Sigmoid colon (tissue), 7 donors: ENCODE measurements at places on chromosomes 4 and X. TPM values are rescaled to one million over a fixed set of nuclear protein-coding genes. Genes with fewer than 3 reads are reported as not detected.

Gene TBC1D8B
- 6.1 TPM for total RNA-seq

DNA sequence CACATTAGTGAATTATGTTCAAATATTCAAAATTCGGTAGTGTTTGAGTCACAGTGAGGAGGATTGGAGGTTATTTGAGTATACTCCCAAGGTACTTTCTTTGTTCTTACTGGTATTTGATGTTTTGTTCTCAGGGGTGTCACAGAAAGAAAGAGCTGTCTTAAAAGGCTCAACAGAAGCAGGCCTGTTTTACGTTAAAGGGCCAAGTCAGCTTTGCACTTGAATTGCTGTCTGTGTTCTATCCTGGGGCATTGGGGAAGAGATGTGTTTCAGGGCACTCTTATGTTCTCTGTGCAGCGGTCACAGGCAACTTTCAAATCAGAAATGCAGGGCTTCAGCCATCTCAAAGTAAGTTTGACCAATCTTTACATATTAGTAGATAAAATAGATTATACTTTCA is 1113.1 kb upstream of the LCORL start:
- no peaks in the 10 kb centered on the region for H3K27me3 ChIP-seq
- H3K4me3 ChIP-seq = no peak overlapping the region
- no peaks in the 10 kb centered on the region for H3K4me1 ChIP-seq
- no peaks in the 10 kb centered on the region for H3K36me3 ChIP-seq
- DNase-seq = no peak

Gene TCEAL6
- total RNA-seq = not detected

GRCh38 chr4:180530787-180531186 is 1712.4 kb upstream of the TENM3 start:
- DNase-seq = no peak
- no peaks in the 10 kb centered on the region for H3K4me1 ChIP-seq
- no peaks in the 10 kb centered on the region for H3K27me3 ChIP-seq
- no peak overlapping the region for H3K4me3 ChIP-seq

GRCh38 chr4:87654487-87655044 is 4.5 kb downstream of the DMP1 start:
- H3K27me3 ChIP-seq = no peaks in the 10 kb centered on the region
- no peaks in the 10 kb centered on the region for H3K4me1 ChIP-seq
- no peak overlapping the region for H3K27ac ChIP-seq
- DNase-seq = no peak

GRCh38 chr4:130025701-130026100 is 929.7 kb downstream of the C4orf33 start:
- H3K36me3 ChIP-seq = no peaks in the 10 kb centered on the region
- no peaks in the 10 kb centered on the region for H3K27me3 ChIP-seq
- DNase-seq = no peak
- H3K27ac ChIP-seq = no peak overlapping the region
- H3K4me3 ChIP-seq = no peak overlapping the region

- H3K4me1 ChIP-seq = no peaks in the 10 kb centered on the region
- no peaks in the 10 kb centered on the region for H3K36me3 ChIP-seq
- DNase-seq = no peak
- no peak overlapping the region for H3K27ac ChIP-seq
Observed at GRCh38 chrX:149650162-149650561, 18.6 kb upstream of the TMEM185A start.

DNA sequence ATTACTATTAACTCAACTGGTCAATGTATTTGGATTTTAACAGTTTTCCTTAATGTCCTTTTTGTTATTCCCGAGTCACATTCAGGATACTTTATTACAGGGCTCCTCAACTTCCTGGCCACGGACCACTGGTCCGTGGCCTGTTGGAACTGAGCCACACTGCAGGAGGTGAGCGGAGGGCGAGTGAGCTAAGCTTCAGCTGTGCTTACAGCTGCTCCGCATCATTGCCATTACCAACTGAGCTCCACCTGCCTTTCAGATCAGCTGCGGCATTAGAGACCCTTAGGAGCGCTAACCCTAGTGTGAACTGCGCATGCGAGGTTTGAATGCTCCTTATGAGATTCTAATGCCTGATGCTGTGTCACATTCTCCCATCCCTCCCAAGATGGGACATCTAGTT is 591.7 kb downstream of the CCSER1 start:
- no peaks in the 10 kb centered on the region for H3K27me3 ChIP-seq
- no peak overlapping the region for H3K4me3 ChIP-seq
- DNase-seq = no peak
- no peak overlapping the region for H3K27ac ChIP-seq
- H3K4me1 ChIP-seq = no peaks in the 10 kb centered on the region

- DNase-seq = no peak
- H3K4me3 ChIP-seq = no peak overlapping the region
- no peak overlapping the region for H3K27ac ChIP-seq
- H3K4me1 ChIP-seq = no peaks in the 10 kb centered on the region
- H3K27me3 ChIP-seq = no peaks in the 10 kb centered on the region
Observed at GRCh38 chrX:42242004-42242403, 318.6 kb upstream of the CASK start.

- no peak overlapping the region for H3K27ac ChIP-seq
- peaks cover 19% of the 10 kb centered on the region for H3K4me1 ChIP-seq
Observed at GRCh38 chr4:100188829-100189228, 1.4 kb downstream of the DDIT4L start.

Gene RPL34
- total RNA-seq = 1,612 TPM

DNA sequence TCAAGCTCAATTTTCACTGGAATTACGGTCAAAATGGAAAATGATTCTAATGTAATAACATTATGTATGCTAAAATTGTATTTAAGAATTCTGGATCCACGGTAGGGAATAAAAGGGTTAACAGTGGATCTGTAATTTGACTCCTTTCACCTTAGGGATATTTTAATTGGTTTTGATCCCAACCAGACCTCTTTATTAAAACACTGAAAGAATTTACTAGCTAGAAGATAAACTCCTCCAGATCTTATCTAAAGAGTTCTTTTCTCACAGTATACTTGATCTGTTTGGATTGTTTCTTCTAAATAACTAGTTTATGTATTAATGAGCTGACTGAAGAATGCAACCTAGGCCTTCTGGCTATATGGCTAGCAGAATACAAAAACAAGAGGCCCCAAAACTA is 118.4 kb downstream of the DDX53 start:
- no peak overlapping the region for H3K27ac ChIP-seq
- H3K4me3 ChIP-seq = no peak overlapping the region
- DNase-seq = no peak

Gene EPHA5
- 0.27 TPM for total RNA-seq

Gene SHROOM3
- total RNA-seq = 20.5 TPM
